Stimulated activated CD4-positive, alpha-beta T cell treated with anti-CD3 and anti-CD28 coated beads, Interleukin-1b, Interleukin-23, amount 100 ng/mL, for 48 hours (primary cell): ENCODE measurements at places on chromosomes 1 and 21.

- DNase-seq, result no peak
Measured at GRCh38 chr1:153466908-153467307, 6.5 kb upstream of the S100A7 start.

- no peak for DNase-seq
Measured at GRCh38 chr1:14896381-14897079, 257.0 kb upstream of the TMEM51 start.

GRCh38 chr1:4146101-4146500, 246.0 kb upstream of the C1orf174 start:
- no peak for DNase-seq

GRCh38 chr1:6384962-6385361, 8.6 kb downstream of the ACOT7 start:
- DNase-seq, result no peak

- no peak for DNase-seq
Measured at GRCh38 chr1:60311838-60312237, 238.3 kb upstream of the C1orf87 start.

DNA sequence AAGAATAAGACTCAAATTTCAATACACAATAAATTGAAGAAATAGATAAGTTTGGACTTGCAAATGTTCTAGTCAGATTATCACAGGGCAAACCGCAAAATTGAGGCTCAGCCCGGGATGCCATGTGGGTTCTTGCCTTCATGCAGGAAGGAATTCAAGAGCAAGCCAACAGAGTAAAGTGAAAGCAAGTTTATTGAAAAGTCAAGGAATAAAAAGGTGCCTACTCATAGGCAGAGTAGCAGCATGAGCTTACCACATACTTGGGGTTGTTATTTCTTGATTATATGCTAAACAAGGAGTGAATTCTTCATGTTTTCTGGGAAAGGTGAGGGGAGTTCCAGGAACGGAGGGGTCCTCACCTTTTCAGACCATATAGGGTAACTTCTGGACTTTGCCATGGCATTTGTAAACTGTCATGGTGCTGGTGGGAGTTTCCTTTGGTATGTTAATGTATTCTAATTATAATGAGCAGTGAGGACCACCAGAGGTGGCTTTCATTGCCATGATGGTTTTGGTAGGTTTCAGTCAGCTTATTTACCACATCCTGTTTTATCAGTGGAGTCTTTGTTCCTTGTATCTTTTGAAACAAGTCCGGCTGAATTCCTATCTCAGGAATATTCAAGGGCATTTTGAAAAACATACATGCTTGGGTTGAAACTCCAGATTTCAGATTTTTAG, 2.0 kb upstream of the OR2AK2 start:
- no peak for DNase-seq

DNA sequence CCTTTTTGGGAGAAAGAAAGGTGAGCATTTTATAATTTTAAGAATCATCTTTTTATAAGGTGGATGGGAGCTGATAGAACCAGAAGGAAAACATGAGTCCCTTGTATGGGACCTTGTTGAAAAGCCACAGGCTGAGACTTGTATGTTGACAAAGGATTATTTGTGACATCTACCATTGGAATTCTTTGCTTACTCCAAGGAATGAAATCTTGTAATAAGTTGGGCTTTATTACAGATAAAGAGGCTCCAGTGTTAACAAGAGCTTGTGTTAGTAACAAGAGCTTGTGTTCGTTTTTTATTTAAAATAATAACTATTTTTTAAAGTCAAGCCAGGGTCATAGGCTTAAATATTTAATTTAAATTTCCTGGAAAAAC, 201.1 kb upstream of the CHRM3 start:
- DNase-seq, result no peak

DNA sequence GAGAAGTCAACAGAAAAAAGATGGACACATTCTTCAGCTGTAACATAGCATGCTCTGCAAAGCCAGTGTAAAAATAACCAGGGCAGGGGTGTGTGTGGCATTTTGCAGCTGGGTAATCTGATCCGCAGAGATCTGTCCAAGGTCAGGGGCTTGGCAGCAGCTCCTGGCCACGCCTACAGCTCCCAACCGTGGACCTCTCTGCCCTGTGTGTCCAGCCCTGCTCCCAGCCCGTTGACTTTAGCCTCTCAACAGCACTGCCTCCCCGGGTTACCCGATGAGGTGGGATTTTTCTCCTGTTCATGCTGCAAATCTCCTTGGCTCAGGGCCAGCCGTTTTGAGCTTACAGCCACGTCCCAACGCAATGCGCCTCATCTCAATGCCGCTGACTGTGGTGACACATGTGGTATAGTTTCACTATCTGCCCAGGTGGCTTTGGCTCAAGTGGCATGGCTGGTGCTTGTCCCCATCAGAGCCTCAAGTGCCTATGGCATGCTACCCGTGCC, 68.1 kb downstream of the VWA5B1 start:
- DNase-seq, result no peak

DNA sequence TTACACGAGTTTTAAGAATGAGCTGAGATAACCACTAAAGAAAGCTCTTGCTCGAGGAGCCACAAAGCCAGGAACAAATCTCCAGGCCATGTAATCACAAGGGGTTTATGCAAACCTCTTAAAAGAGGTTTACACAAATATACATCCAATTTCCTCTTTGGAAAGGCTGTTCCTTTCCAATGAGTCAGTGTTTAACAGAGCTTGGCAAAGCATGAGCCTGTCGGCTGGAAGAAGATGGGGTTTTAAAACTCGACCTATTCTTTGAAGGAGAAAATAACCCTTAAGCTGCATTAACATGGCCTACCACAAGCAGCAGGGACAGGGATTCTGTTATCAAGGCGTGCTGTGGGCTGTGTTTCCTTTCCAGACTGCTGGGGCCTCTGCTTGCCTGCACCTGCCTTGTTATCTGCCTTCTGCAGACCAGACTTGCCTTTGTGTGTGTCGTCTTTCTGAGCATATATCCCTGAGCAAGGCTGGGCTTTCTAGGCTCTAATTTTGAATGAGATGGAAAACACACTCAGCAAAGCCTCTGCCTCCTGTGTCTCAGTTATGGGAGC, 40.6 kb upstream of the CYP2J2 start:
- no peak for DNase-seq

DNA sequence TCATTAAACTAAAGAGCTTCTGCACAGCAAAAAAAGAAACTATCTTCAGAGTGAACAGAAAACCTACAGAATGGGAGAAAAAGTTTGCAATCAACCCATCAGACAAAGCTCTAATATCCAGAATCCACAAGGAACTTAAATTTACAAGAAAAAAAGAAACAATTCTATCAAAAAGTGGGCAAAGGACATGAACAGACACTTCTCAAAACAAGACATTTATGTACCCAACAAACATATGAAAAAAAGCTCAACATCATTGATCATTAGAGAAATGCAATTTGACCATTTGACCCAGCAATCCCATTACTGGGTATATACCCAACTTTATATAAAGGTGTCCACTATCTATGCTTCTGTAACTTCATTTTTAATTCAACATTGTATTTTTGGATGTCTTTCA, 31.1 kb upstream of the VN1R5 start:
- no peak for DNase-seq

- no peak for DNase-seq
Measured at GRCh38 chr1:19044975-19045831, 88.7 kb upstream of the IFFO2 start.

DNA sequence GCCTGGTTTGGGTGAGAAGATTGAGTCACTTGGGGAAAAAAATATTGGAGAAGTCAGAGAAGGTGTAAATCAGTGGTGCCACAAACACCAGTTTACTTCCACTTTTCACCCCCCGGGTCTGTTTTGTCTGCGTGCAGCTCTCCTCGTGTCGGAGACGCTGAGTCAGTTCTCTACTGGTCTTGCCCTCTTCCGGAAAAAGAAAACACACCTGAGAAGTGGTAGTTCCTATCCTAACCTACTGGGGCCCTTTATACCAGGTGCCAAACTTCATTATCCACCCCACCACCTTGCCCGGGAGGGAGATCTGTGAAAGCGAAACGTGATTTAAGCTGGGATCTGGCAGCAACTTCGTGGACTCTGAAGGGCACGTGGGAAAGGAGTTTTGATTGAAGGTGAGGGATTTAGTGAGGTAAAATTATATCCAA, 855 bp upstream of the IVNS1ABP start:
- DNase-seq, result peak; percentile 76

- no peak for DNase-seq
Measured at GRCh38 chr1:52798331-52798730, 44.2 kb upstream of the ZYG11A start.

- DNase-seq, result no peak
Measured at GRCh38 chr1:2471159-2471471, 5.0 kb upstream of the PLCH2 start.

DNA sequence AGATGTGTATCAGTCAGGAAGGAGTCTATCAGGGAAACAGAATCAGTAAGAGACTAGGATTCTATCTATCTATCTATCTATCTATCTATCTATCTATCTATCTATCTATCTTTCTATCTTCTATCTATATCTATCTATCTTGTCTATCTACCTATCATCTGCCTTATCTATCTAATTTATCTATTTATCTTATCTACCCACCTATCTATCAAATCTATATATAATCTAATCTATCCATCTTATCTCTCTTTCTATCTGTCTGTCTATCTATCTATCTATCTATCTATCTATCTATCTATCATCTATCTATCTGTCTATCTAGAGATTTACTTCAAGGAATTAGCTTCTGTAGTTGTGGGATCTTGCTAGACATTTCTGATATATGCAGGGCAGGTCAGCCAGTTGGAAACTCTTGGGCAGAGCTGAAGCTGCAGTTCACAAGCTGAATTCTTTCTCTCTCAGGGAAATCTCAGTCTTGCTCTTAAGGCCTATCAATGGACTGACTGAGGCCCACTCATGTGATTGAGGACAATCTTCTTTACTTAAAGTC, 140.2 kb upstream of the JUN start:
- DNase-seq, result no peak

GRCh38 chr1:200738327-200738948, at the start of gene CAMSAP2:
TSS of gene CAMSAP2 (plus strand) at chr1:200738893. CDS start at chr1:200739828, 935 bp downstream.
- DNase-seq, result peak; percentile 40

GRCh38 chr1:29849038-29849750, 612.9 kb downstream of the PTPRU start:
- DNase-seq, result peak; percentile 37

- DNase-seq, result no peak
Measured at GRCh38 chr1:81714636-81715035, 86.1 kb upstream of the ADGRL2 start.

DNA sequence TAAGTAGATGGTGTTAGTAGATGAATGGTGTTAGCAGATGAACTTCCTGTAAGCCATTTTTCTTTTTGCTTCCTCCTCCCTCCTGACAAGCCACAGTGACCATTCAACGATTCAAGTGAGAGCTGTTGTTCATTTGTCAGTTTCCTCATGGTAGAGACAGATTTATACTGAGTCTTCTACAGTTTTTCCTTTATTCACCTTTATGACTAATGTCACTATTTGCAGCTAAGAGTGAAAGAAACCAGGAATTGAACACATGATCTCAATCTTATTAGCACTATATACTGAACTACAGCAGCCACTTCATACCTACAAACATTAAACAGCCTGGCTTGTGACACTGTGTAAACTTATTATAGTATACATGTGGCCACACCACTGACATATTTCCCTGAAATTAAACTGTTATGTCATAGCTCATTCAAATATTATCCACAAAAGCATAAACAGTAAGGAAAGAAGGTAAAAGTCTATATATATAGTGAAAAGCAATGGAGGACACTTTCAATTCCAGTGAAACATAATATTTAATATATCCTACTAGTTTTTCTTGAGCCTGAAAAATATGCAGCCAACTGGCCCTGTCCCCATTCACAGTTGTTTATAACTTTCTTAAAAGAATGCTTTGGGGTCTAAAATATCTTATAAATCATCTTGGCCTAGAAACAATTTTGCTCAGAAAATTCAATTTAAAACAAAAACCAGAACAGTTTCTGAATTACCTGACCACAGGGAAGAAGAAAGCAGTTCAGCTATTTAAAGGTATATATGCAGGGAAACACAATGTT, 566.9 kb upstream of the ZRANB2 start:
- DNase-seq, result no peak

GRCh38 chr21:43816611-43817071, 27.3 kb downstream of the RRP1 start:
- DNase-seq, result no peak

GRCh38 chr1:95640746-95641145, 406.7 kb downstream of the RWDD3 start:
- no peak for DNase-seq

DNA sequence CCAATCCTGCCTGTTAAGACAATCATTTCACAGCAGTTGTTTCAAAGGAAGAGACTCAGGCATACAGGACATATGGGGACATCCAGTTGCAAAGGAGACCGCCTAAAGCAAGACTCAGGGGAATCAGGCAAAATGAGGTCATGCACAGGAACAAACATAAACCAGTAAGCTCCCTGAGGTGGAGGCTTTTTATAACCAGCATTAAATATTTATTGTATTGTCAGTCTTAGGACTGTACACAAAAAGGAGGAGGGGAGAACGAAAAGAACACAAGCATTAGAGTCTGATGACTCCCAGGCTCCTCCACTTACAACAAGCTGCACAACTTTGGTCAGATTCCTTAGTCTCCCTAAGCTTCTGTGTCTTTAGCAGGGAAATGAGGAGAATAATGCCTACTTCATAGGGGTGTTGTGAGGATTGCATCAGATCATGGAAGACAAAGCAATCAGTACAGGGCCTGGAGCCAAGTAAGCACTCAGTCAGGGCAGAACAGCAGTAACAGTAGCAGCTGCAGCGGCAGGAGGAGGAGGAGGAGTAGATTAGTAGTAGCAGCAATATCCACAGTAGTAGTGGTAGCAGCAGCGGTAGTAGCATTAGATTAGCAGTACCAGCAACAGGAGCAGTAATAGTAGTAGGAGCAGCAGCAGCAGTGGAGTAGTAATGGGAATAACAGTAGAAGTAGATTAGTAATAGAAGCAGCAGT, 54.2 kb upstream of the SPATA6 start:
- no peak for DNase-seq

- peak; percentile 13 for DNase-seq
Measured at GRCh38 chr1:155607708-155608107, 2.3 kb upstream of the MSTO1 start.

DNA sequence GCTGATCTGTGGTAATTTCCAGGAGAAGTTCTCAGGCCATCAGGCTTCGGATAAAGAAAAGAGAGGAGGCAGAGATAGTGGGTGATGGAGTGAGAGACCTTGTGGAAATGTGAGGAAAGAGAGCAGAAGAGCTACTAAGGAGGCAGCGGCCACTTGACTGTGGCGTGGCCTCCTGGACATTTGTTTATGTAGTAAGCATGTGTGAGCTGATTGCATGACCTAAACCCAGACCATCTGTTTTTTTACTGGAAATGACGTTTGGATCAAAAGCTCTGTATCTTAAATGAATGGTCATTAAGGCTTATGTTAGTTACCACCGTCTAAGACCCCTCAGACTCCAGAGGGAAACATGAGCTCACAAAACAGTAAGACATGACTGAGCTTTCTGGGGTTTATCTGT, 13.6 kb downstream of the ATP1B1 start:
- no peak for DNase-seq

DNA sequence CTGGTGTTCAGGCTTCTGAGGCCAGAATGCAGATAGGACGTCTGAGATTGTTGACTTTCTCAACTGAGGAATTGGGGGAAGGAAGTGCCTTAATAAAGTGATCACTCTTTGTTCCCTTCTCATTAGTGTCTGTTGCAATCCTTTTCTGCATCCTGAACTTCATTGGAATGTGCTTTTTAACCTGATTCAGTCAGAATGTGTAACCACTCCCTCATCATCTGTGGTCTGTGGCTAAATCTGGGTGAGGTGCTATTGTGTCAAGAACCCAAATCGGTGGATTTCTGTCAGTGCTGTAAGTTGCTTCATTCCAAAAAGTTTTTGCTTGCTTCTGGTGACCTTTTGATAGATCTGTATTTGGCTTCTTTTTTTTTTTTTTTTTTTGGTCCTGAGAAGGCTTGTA, 38.2 kb downstream of the ARID1A start:
- peak; percentile 28 for DNase-seq

GRCh38 chr1:209176866-209177430, 406.6 kb upstream of the CAMK1G start:
- no peak for DNase-seq
